Activated CD8-positive, alpha-beta memory T cell treated with anti-CD3 and anti-CD28 coated beads for 24 hours (primary cell): ENCODE measurements at places on chromosomes 2 and 18.

GRCh38 chr2:234588054-234588430 is 91.2 kb upstream of the ARL4C start:
- no peak for DNase-seq

GRCh38 chr2:140657657-140658056 is 1473.2 kb downstream of the LRP1B start:
- DNase-seq, result no peak

GRCh38 chr2:65583061-65583460 is 150.7 kb upstream of the SPRED2 start:
- no peak for DNase-seq

- DNase-seq, result no peak
Observed at GRCh38 chr2:46144133-46144800, 152.9 kb upstream of the EPAS1 start.

GRCh38 chr18:51192696-51193095 is 4.8 kb downstream of the MEX3C start:
- DNase-seq, result no peak

DNA sequence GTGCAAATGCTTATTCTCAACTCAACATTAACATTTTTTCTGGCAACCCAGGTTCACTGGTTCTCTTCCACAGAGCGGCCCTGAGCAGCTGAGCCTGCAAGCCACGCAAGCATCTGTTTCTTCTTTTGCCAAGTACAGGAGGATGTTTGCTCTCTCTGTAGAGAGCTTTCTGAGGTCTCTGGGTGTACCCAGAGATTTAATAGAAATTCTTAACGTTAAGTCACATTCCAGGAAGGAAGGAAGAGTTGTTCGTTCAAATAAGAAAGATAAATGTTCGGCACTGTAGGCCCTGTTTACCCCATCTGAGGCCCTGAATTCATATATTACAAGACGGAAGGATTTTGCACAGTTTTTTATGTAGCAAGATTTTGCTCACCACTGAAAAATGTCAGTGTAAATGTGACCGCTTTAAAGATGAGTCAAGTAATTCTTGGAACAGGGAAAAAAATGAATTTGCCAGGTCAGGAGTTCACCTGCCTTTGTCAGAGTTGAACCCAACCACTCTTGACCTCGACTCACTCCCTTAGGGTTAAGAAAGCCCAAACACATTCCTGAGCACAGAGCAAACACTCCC is 30.1 kb downstream of the KCTD18 start:
- no peak for DNase-seq

- no peak for DNase-seq
Observed at GRCh38 chr18:79100944-79101343, 31.8 kb downstream of the ATP9B start.

- DNase-seq, result no peak
Observed at GRCh38 chr2:43455731-43456642, 139.9 kb downstream of the THADA start.

- no peak for DNase-seq
Observed at GRCh38 chr18:42742969-42743368, 372.5 kb downstream of the RIT2 start.
